Hematopoietic multipotent progenitor cell treated with erythropoietin and hydrocortisone succinate and interleukin-3 and kit ligand, for 8 days (in vitro differentiated cells): ENCODE measurements at places on chromosomes 16 and 17.

GRCh38 chr16:52861614-52862022 is 191.1 kb downstream of the CHD9NB start:
- no peak for DNase-seq

GRCh38 chr16:85423631-85424030 is 189.5 kb upstream of the GSE1 start:
- DNase-seq = no peak

- no peak for DNase-seq
Measured at GRCh38 chr16:9072806-9073341, 18.6 kb upstream of the HAPSTR1 start.

DNA sequence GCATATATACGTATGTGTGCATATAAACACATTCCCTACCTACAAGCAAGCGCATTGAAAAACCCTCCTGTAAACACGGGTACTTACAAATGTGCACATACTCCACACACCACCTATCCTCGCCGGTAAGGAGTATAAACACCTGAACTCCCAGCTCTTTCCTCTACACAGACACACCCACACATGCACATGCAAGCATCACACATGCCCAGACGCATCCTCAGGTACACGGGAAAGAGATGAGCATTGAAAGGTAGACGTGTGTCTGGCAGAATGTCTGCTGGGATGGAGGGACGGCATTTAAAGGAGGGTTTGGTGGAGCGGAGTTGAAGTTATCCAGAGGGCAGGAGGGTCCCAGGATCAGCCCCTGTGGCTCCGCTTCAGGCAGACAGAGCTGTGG is 4.7 kb upstream of the SMTNL2 start:
- DNase-seq = no peak

DNA sequence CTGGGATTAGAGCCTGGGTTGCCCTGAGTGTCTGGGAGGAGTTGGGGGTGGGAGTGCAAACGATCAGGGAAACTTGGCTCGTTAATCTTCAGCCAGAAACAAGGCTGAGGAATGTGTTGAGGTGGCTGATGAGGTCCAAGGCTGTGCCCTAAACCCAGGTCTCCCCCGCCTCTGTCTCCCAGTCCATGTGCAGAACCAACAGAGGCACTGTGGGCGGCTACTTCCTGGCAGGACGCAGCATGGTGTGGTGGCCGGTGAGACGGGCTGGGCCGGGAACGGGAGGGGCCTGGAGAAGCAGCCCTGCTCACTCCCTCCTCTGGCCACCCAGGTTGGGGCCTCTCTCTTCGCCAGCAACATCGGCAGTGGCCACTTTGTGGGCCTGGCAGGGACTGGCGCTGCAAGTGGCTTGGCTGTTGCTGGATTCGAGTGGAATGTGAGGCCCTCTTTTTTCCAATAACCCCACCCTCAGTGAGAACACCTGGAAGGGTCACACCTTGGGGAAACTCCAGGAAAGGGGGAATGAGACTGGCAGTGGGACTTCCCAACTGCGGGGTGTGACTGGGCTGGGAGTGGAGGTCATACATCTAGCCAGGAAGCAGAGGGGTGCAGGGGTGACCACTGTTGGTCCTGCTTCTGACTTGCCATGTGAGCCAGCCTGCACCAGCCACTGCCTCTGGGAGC is 1.7 kb downstream of the SLC5A2 start:
- no peak for DNase-seq

- DNase-seq = no peak
Measured at GRCh38 chr16:8951447-8952280, 12.0 kb downstream of the USP7 start.

GRCh38 chr16:30996324-30996984 is 11.4 kb downstream of the HSD3B7 start:
- DNase-seq = no peak

GRCh38 chr17:50205111-50205962 is 3.9 kb upstream of the COL1A1 start:
- DNase-seq = no peak

DNA sequence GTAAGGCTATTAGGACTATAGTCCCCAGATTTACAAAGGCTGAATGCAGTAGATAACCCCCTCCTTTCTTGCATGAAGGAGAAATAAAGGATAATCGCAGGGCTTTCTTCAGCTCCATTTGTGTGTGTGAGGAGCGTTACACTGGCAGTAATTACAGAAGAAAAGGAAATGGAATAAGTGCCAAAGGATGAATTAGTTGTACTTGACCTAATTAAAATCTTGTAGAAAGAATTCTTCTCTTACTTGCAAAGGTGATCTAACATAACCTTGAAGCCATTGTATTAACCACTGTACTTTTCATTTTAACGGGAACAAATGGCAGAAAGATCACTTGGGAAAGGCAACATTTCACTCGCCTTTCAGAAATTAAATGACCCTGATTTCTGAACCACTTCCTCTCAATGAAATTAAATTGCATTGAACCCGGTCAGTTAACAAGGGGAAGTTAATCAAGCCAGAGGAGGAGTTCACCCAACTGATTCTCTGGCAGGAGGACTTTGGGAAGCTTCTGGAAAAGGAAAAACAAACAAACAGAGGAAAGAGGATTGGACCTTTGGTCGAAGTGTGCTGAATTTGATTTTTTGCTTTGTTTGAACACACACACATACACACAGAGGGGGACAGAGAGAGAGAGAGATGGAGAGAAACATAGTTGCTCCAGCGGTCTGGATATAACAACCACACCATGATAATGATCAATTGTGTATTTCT is 90.6 kb downstream of the GP2 start:
- DNase-seq = no peak

DNA sequence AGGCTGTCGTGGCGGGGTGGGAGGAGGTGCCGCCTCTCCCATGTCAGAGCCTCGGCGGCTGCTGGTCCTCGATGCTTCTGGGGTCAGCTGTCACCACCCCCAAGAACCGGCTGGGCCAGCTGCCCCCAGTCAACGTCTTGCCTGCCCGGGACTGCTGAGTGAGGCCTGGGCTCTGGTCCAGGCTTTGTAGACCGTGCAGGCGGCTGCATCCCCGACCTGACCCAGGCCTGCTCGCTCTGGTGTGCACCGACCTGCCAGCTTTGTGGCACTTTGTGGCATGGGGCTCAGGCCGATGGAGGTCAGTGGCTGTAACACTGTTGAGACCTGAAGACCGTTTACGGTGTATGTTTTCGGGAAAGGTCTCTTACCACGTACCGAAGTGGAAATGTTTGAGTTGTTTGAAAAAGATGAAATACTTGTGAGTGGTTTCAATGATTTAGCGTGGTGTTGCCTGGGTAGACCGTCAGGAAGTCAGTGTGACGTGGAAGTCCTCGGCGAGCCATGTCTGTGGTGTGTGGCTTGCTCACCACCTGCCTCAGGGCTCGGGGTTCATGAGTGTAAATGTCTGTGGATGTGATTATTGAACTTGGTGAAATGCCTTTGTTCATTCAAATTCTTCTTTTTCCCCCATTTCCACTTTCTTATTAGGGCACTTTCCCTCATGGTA is 53.2 kb upstream of the ZNF750 start:
- no peak for DNase-seq

- DNase-seq = peak; percentile 54
Measured at GRCh38 chr17:82297280-82297713, 20.1 kb downstream of the CD7 start.

- DNase-seq = peak; percentile 39
Measured at GRCh38 chr17:37608351-37609169, 658 bp downstream of the SYNRG start.

GRCh38 chr16:51133183-51133582 is 17.9 kb downstream of the SALL1 start:
- DNase-seq = no peak

GRCh38 chr17:20989481-20989880 is 53.3 kb downstream of the USP22 start:
- DNase-seq = no peak

- DNase-seq = peak; percentile 44
Measured at GRCh38 chr16:937723-938122, 33.1 kb downstream of the LMF1 start.

- peak; percentile 13 for DNase-seq
Measured at GRCh38 chr16:90031186-90031930, 12.1 kb upstream of the DBNDD1 start.

- no peak for DNase-seq
Measured at GRCh38 chr17:61313461-61314326, 85.9 kb upstream of the TBX2 start.

DNA sequence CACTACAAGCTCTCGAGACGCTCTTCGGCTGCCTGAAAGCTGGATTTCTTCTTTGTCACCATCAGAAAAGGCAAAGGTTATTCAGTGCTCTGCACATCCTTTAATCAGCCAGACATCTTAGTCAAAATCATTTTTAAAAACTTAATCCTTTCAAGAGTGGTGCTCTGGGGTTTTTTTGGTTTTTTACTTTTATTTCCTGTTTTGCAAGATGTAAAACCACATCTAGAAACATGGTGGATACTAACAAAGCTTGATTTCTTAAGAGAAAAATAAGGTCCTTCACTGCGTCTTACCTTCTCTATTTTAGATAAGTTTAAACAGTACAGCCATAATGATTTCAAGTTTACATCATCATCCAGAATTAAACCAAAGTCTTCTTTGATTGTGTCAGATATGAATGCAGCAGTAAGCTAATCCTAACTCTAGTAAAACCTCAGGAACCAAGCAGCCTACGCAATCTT is 6.3 kb downstream of the ANKRD11 start:
- no peak for DNase-seq

- DNase-seq = no peak
Measured at GRCh38 chr16:78551487-78552085, 452.1 kb downstream of the WWOX start.

- no peak for DNase-seq
Measured at GRCh38 chr17:32863559-32863958, 13.4 kb downstream of the MYO1D start.

DNA sequence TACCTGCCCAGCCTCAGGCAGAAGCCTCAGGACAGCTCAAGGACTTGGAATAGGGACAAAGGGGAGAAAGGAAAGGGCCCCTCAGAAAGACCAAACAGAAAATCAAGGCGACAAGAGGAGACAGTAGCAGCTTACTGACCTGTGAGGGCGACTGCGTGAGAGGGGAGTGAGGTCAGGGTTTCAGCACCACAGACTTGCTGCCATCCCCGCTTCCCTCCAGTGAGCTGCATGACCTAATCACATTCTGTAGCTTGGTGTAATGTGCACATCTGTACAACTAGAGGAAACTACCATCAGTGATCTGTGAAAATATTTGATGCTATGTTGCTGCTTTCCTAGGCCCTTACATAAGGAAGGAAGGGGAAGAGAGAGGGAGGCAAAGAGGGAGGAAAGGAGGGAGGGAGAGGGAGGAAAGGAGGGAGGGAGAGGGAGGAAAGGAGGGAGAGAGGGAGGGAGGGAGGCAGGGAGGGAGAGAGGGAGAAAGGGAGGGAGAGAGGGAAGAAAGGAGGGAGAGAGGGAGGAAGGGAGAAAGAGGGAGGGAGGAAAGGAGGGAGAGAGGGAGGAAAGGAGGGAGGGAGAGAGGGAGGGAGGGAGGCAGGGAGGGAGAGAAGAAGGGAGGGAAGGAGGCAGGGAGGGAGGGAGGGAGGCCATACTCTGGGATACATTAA is 404.9 kb upstream of the CDH5 start:
- DNase-seq = no peak

DNA sequence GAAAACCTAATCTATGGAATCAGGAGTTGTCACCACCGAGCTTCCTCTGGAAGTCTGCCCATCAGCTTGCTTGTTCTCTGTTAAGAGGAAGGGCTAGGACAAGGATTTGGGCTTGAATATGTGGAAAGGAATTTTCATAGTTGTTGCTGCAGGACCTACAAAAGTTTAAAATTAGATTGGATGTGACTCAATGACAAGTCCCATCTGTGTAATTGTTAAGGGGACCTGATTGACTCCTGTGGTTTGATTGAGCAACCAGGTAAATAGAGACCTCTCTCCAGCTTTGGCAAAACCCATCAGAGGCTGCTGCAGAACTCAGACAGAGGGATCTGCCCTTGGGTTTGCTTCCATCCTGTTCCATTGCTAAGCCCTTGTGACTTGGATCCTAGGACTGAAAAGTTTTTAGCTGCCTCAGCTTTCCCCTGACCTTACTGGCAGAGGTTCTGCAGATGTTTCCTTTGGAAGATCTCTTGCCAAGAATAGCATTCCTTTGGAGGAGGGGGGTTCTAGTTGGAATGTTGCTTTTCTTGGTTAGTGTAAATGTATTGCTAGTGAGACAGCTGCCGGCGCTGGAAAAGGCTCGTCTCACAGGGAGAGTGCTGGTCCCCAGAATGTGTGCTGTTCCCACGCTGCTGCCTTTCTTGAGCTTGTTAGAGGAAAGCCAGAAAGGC is 50.0 kb downstream of the SF3B3 start:
- no peak for DNase-seq
